Kidney capillary endothelial cell (primary cell): ENCODE measurements at places on chromosomes 4 and X.

GRCh38 chr4:821631-822030 lies 4.3 kb downstream of the CPLX1 start:
- no peak for DNase-seq

- peak; percentile 44 for DNase-seq
These were observed 97.1 kb downstream of the MRPL1 start for GRCh38 chr4:77959566-77960338.

GRCh38 chr4:44256414-44256813 lies 192.2 kb downstream of the KCTD8 start:
- DNase-seq, result no peak

DNA sequence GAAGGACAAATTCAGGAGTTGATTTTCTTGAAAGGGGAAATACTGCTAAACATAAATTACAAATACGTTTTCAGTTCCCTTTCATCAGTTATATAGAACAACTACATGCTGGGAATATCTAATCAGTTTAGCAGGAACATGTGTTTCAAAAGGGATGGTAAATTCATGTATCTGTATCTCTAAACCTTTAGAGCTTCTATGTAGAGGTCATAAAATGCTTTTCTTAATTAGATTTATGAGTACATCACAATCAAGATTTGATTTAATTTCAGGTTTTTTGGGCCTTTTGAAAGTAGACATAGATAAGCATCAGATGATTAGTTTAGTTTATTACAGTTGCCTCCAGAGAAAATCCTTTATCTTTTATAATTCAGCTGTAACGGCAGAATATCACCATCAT lies 12.9 kb downstream of the PDLIM3 start:
- DNase-seq, result no peak

DNA sequence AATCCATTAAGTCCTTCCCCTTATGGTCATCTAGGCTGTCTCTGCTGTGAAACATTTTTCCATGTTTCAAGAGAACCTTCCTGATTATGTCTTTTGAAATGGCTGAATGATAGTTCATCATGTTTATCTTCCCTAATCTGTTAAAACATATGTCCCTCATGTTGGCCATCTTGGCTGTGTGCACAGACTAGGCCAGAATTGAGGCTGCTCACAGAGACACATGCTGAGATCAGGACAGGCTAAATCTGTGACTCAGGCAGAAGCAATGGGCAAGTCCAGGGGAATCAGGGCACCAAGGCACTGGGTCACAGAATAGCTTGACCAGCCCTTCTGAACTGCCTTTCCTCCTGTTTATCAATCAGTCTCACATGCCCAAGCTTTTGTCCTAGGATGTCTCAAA lies 78.3 kb downstream of the FHDC1 start:
- no peak for DNase-seq
